Activated T-cell treated with anti-CD3 and anti-CD28 coated beads, Interleukin-2, amount 50 U/mL, for 24 hours (primary cell): ENCODE measurements at places on chromosomes 12 and 14.

DNA sequence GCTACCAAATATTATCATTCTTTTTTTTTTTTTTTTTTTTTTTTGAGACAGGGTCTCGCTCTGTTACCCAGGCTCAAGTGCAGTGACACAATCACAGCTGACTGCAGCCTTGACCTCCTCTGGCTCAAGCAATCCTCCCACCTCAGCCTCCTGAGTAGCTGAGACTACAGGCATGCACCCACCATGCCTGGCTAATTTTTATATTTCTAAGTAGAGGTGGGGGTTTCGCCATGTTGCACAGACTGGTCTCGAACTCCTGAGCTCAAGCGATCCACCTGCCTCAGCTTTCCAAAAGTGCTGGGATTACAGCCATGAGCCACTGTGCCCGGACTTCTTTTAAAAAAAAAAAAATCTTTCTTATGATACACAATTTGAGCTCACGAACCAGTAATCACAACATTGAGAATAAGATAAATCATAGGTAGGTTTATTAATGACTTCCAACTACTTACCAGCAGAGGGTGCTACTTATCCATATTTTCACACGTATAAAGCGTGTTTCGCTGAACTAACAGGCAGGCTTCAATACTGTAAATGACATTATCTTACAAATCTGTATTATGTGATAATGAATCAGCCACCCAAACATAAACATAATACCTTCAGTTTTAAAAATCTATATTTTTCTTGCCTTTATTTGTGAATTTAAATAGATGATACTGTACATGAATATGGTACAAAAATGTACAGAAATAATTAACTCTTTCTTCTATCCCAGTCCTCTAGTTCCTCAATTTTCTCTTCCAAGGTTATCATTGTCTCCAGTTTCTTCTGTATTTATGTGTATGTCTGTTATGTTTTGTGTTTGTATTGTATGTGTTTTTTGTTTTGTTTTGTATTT is 42.5 kb upstream of the BCAT1 start:
- no peak for DNase-seq

DNA sequence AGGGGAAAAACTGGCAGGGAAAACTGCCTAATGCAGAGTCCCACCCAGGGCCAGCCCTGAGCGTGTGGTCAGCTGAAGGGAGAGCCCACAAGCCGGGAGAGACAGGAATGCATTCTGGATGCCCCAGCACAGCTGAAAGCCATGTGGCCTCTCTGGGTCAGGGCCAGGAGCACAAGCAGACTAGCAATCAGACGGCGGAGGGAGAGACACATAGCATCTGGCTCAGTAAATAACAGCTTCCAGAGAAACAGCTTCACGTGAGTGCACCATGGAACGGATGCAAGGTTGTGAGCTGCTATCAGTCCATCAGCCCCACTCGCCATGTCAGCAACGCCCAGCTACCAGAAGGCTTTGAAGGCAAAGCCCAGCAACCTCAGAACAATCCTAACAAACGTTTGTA is 28.2 kb upstream of the TMEM106C start:
- no peak for DNase-seq

DNA sequence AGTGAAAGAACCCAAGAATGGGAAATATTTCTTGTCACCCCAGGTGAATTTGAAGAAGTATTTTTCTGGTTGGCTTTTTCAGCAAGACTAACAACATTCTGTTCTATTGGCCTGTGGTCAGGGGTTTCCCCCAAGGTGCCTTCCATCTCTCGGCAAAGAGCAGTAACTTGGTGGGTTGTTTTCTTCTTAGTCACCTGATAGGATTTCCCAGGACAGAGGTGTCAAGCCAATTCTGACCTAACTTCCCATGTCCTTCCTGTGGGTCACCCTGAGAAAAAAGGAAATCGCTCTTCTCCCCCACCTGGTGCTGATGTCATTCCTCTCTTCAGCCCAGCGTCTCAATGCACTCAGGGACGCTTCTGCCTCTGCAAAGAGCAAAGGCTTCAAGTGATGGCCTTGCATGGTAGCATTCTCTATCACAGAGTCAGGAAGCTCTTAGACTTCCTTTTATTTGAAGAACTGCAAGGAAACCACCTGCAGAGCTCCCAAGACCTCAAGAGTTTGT is 16.1 kb upstream of the IFNG start:
- peak; percentile 65 for DNase-seq

DNA sequence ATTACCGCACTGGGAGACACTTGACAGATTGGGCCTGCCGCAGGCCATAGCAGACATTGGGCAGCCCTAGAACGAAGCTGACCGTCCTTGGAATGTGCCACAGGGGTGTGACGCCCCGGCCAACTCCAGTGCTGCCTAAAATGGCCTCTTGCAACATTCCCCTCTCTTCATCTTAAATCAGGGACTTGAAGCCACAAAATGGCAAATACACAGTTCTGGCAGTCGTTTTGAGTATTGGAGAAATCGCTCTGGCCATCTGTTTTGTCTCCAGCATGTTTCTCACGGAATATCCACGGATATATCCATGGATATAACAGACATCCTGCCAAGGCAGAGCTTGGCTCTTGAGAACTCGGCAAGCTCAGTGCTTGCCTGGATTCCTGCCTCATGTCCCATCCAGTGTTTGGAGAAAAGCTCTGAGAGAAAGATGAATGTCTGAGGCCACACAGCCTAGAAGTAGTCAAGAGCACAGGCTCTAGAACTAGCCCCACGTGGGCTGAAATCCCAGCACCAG is 158.4 kb downstream of the CHST11 start:
- DNase-seq, result no peak

DNA sequence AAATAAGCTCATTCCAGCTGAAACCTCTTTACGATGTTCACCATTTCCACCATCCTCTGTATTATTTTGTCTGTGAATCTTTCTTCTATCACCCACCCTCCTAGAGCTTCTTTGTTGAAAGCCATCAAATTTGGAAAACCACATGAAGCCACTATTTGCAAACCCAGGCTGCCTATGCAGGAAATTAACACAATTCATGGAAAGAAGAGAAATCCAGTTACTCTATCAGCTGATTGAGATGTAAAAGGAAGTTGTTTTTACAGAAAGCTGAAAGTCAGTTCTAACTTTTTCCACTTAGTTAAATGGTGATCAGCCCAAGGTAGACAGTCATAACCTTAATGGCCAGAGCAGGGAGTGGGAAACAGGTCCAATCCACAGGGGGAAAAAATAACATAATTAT is 6.6 kb downstream of the RHOJ start:
- no peak for DNase-seq

DNA sequence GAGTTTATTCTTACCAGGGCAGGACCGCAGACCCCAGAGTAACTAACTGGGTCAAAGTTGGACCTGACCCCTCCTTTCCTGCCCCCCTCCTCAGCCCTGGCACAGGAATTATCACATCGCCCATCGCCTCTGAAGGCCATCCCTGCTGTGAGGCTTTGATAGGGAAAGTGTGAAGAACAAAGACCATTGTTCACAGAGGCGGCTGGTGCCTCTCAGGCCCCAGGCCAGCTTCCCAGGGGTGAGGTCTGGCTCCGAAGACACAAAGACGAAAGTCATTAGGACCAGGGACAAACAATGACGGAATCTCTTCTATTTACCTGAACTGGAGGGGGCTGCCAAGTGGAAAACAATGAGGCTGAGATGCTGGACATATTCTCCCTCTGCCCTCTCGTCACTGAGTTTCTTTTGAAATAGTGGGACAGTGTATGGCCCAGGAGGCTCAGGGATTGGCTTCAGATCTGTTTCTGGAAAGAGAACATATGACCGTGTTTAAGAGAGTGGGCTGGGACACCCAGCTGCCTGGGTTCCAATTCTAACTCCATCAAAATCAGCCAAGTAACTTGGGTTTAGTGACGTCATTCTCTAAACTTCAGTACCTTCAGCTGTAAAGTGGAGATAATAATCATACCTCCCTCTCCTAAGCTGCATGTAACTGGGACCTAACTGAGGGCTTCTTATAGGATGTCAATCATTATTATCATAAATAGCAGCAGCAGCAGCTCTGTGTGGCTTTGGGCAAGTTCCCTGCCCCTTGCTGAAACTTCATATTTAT is 769.4 kb downstream of the MED13L start:
- no peak for DNase-seq
